ENCODE measurements at places on chromosomes 2 and 18.

GRCh38 chr2:58800881-58801280, 559.8 kb upstream of the FANCL start:
- no peak for DNase-seq

DNA sequence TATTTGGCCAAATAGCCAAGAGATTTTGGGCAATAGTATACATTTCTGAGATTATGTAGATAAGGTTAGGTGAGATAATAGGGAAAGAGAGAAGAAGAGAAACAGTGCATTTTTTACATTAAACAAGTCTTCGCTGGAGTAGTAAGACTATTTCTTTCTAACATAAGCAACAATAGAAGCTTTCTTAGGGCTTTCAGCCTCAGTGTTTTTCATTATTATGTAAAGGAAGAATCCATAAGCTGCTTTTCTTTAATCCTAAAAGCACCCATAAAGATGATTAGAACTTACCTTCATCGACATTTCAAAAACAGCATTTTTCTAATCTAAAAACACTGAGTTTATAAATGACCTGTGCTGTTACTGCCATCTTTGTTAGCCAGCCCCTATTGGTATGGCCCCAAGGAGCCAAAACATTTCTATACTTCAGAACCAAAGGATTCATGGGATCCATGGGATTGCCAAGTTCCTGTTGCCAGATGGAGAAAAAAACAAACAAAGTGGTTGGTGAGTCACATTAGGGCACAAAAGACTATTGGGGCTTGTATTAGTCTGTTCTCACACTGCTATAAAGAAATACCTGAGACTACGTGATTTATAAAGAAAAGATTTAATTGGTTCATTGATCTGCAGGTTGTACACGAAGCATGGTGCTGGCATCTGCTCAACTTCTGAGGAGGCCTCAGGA, 88.2 kb downstream of the SCG2 start:
- DNase-seq = no peak

DNA sequence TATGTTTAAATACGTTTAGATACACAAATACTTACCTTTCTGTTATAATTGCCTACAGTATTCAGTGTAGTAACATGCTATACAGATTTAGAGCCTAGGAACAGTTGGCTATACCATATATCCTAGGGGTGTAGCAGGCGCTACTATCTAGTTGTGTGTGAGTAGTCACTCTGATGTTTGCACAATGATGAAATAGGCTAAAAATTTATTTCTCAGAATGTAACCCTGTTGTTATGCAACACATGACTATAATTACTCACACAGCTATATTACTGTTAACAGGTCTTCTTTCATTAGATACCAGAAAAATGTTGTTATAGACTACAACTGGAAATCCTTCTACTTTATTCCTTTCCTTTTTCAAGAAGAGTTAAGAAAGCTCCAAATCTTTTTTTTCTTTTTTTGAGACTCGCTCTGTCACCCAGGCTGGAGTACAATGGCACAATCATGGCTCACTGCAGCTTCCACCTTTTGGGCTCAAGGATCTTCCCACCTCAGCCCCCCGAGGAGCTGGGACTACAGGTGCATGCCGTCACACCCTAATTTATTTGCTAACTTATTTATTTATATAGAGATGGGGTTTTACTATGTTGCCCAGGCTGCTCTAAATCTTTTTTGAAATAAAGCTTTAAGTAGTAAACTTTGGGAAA, 48.5 kb downstream of the C2orf74 start:
- peak; percentile 75 for DNase-seq

DNA sequence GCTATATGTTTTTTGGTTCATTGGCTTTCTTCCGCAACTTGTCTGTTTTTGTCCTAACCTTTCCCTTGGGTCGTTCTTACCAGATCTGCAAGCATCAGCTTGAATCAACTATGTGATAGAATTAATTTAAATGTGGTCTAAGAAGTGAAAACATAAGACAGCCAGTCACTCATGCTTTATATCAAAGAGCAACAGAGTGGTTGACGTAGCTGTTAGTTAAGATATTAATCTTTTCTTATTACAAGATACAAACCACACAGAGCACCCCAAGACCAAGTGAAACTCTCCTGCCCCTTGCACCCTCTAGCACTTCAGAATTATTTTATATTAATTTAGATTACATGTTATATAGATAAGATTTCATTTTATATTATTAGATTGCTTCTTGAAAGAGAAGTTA, 15.2 kb downstream of the IL18RAP start:
- DNase-seq = no peak

DNA sequence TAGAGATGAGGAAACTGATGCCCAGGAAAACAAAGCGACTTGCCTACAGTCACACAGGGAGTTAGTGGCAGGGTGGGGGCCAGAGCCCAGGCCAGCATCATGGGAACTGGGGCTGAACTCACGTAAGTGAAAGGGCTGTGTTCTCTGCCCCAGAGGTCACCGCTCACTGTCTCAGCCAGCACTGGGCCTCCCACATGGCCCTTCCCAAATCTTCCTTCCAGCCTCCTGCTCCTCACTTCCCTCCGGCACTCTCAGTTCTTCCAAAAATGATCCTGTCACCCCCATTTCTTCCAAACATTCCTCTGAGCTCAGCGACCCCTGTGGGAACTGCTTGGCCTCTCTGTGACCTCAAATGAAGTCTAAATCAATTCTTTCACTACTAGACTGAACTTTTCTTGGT, 90.5 kb upstream of the TMEM247 start:
- DNase-seq = no peak

GRCh38 chr18:75023473-75023872, 185.5 kb downstream of the PTGR3 start:
- no peak for DNase-seq

DNA sequence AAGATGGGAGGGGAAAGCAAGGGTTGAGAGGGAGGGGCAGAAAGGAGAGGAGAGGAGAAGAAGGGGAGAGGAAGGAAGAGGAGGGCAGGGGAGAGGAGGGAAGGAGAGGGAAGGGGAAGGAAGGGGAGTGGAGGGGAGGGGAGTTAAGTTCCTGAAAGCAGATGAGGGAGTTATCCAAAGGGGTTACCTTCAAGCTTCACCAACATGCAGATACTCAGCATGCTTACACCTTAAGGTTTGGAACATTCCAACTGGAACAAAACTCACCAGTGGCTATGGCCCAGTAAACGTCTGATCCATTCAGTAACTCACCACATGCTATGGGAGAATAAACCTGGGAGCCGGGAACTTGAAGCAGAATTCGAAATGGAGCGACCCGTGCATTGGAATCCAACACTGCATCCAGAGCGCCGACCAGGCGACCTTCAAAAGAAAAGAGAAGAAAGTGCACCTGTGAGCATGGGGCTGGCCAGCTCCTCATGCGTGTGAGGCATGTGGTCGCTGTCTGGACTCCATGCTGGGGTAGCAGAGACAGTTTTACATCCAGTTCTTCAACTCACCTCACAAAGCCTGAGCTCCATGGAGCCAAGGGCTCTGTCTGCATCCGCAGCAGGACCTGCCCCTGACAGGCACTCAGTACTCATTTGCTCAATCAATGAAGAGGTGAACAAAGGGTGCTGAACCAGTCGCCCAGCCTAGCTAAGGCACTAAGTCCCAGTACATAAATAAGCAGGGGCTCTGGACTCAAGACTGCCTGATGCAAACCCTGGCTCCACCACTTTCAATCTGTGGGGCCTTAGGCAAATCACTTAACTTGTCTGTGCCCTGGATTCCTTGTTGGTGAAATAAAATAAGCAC, 61.0 kb downstream of the TBC1D8 start:
- no peak for DNase-seq

DNA sequence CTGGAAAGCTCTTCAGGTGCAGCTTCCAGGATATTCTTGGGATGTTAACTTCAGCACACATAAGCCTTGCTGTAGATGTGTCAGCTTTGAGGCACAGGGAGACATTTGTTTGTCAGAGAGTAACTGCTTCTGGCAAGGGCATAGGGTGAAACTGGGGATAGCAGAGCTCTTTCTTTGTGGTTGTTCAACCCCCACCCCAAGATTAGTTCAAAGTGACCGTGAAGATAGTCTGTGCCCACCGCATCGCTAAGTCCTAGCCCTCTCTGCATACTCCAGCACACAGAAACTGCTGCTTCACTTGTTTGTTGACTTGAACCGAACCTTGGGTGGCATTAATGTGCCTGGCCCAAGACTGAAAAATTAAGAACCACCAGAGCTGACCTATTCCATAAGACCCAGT, 1.4 kb downstream of the SLC14A1 start:
- no peak for DNase-seq

DNA sequence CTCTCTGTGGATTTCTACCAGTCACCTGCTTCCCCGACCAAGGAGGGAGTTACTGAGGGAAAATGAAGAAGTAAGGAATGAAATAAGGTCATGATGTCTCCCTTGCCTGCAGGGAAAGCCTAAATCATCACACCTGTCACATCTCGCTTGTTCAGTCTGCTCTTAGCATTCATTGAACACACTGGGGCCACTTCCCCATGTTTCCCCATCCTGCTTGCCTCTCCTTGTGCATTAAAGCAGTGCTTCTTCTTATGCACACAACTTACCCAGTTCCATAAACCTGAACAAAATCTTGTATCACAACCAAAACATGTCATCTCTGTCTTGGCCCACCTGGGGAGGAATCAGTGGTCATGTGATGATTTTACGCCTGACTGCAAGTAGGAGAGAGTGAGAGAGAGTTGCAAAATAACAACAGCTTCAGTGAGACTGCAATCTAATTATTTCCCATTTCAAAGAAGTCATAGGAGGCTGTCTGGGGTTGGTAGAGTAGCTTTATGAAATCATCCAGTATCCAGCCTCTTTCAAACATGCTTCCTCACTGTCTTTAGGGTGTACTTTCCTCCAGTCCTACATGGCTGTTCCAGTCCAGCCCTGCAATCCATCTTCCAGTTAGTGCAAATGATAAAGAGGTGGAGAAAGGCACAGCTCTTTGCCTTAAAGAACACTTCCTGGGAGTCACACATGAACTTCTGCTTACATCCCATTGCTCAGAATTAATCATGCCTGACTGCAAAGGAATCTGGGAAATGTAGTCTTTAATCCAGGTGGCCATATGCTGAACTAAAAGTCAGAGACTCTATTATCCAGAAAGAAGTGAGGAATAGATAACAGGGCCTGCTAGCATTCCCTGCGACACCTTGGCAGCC, 220.1 kb downstream of the HAUS1 start:
- peak; percentile 54 for DNase-seq

DNA sequence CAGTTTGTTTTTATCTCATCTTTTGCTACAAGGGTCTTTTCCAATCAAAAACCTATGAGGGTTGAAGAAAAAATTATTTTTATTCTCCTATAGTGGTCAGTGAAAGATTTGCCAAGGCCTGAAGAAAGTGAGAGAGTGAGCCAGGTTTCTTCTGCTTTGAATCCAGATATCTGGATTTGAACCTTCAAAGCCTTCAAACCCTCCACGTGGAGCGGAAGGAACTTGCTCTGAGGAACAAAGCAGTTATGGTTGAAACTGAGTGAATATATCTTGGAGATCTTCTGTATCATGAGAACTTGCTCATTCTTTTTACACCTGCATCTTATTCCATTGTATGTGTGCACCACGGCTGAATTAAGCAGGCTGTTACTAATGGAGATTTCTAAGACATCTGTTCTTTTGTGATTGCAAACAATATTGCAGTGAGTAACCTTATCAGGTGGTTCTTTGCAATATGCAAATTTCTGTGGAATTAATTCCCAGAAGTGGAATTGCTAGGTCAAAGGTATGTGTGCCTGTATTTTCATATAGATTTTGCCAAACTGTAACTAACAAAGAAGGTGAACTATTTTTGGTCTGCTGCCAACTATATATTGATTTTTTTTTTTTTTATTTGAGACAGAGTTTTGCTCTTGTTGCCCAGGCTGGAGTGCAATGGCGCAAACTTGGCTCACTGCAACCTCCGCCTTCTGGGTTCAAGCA, 147.9 kb downstream of the B3GNT2 start:
- DNase-seq = no peak

DNA sequence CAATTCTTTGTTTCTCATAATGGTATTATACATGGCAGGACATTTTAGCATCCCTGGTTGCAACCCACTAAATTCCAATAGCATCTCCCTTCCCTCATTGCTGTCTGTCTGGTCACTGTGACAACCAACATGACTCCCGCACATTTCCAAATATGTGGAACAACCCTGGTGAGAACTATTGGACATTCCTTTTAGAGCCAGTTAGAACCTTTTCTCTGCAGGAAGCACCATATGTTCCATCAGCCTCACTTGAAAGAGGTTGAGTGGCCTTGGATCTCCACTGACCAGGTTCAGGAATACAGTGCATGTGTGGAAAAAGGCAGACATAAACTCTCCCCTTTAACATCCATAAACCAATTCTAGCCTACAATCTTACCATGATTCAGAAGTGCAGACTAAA, 25.9 kb upstream of the GLS start:
- DNase-seq = no peak

GRCh38 chr2:128369108-128369555, 50.5 kb upstream of the HS6ST1 start:
- no peak for DNase-seq

- no peak for DNase-seq
These were observed 20.8 kb upstream of the OTOS start for GRCh38 chr2:240161087-240161750.

DNA sequence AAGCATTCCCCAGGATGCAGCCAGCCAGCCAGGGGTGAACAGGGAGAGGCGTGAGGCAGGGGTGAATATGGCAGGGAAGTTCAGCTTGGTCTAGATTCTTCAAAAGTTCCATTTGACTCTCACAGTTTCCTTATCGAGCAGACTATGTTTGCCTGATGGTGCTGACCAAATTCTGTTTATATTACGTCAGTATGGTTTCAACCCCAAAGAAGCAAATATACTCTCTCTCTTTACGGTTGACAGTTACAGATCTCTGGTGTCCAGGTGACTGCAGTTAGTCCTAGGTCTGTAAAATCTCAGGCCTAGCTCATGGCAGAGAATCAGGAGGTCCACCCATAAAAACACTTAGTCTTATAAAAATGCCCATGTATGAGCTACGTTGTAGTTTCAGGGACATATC, 38.3 kb upstream of the DNMT3A start:
- DNase-seq = no peak

- DNase-seq = no peak
These were observed 127.5 kb downstream of the MC4R start for GRCh38 chr18:60245096-60245495.

- DNase-seq = no peak
These were observed 112.1 kb upstream of the PIK3C3 start for GRCh38 chr18:41842886-41843285.

- no peak for DNase-seq
These were observed 75.6 kb upstream of the EFEMP1 start for GRCh38 chr2:55999231-55999630.

GRCh38 chr2:236679884-236680860, 110.5 kb downstream of the ACKR3 start:
- no peak for DNase-seq

GRCh38 chr2:101828257-101828656, 130.8 kb downstream of the MAP4K4 start:
- DNase-seq = no peak

GRCh38 chr18:51044928-51045585, 15.0 kb downstream of the SMAD4 start:
- peak; percentile 47 for DNase-seq

- DNase-seq = peak; percentile 8
These were observed 136.7 kb upstream of the SPHKAP start for GRCh38 chr2:228318218-228318617.

DNA sequence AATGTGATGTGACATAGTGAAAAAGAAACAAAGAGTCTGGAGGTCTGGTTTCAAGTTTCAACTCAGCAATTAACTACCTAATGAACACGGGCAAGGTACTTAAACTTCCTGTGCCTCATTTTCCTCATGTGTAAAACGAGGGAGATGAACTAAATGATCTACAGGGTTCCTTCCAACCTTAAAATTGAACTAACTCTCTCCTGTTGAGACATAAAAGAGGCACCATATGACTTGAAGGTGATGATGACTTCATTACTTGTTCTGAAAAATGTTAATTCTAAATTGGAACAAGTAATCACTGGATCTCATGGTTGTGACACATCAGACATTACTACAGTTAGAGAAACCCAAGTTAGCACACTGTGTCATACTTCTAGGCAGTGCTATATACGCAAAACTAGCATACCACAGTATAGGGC, 8.9 kb upstream of the REL start:
- DNase-seq = no peak
